ENCODE measurements at places on chromosomes 16 and 17. TPM values are rescaled to one million over a fixed set of nuclear protein-coding genes. Genes with fewer than 3 reads are reported as not detected.
A peak's percentile ranks its signal among the peaks of the same experiment; 100 is the strongest.

SEPTIN1 gene
- total RNA-seq = 233 TPM

NOTUM gene
- total RNA-seq = 1.4 TPM

KRT33B gene
- total RNA-seq = not detected

CES2 gene
- total RNA-seq = 33.3 TPM

FKBP10 gene
- 3.2 TPM for total RNA-seq

HOXB5 gene
- not detected for total RNA-seq

TBC1D3C gene
- 10.3 TPM for total RNA-seq

SCNN1G gene
- not detected for total RNA-seq

DNA sequence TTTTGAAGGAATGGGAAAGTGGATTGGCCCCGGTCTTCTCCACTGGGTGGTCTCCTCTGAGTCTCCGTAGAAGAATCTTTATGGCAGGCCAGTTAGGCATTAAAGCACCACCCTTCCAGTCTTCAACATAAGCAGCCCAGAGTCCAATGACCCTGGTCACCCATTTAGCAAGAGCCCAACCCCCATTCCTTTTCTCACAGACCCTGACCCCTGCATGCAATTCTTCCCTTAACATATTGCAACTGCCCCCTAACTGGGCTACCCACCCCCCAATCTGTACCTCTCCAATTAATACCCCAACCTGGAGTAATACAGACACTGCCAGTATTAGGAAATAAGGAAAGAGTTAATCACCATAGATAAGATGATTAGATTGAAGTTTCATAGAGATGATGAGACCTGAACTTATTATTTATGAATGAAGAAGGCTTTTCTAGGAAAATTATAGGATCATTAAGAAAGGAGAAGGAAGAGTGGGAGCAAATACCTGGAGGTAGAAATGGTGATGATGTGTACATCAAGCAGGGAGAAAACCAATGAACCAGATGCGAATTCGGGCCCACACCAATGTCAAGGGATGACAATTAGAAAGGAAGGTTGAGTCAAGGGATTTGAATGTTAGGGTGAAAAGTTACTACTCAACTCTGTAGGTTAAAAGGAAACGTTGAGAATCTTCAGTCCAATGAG, 2.4 kb downstream of the CCL2 start:
- no peak for DNase-seq
- no peaks in the 10 kb centered on the region for H3K36me3 ChIP-seq
- H3K27ac ChIP-seq = no peak overlapping the region
- peaks cover 5% of the 10 kb centered on the region for H3K4me1 ChIP-seq

DNA sequence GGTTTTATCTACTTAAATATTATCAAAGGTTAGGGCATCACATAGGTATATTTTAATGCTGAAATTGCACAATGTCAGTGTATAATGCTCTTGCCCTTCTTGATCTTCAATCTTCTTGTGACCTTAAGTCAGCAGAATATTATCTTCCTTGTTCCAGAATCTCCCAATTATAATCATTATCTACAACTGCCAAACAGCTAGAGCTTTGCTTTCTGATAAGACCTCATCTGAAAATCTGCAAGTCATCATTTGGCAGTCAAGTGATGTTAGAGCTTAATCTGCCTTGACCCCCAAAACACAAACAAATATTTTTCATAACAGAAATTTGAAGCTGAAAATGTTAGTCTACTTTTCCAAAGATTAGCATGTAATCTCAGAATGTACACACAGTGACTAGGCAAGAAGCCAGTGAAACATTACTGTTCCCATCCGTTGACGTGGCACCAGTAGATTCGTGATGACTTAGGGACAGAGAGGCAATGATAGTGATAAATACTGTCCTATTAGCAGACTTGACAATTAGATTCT, 19.8 kb downstream of the REXO5 start:
- no peak for DNase-seq
- H3K27me3 ChIP-seq = no peaks in the 10 kb centered on the region
- peaks cover 7% of the 10 kb centered on the region for H3K4me1 ChIP-seq
- H3K36me3 ChIP-seq = peaks cover 12% of the 10 kb centered on the region
- H3K4me3 ChIP-seq = no peak overlapping the region

- no peak overlapping the region for H3K27ac ChIP-seq
- peaks cover 28% of the 10 kb centered on the region for H3K27me3 ChIP-seq
- H3K36me3 ChIP-seq = peaks cover 11% of the 10 kb centered on the region
- DNase-seq = no peak
- H3K4me3 ChIP-seq = no peak overlapping the region
Observed at GRCh38 chr17:74201250-74201649, 2.2 kb upstream of the RPL38 start.

GRCh38 chr16:1808691-1809090, 15.2 kb upstream of the IGFALS start:
- DNase-seq = no peak
- no peaks in the 10 kb centered on the region for H3K27me3 ChIP-seq
- H3K36me3 ChIP-seq = peaks cover 1% of the 10 kb centered on the region
- H3K27ac ChIP-seq = no peak overlapping the region
- no peak overlapping the region for H3K4me3 ChIP-seq

GRCh38 chr17:5055543-5055942, 20.3 kb upstream of the SLC52A1 start:
- H3K27me3 ChIP-seq = no peaks in the 10 kb centered on the region
- no peaks in the 10 kb centered on the region for H3K4me1 ChIP-seq
- no peak overlapping the region for H3K4me3 ChIP-seq
- DNase-seq = no peak
- H3K36me3 ChIP-seq = no peaks in the 10 kb centered on the region

DNA sequence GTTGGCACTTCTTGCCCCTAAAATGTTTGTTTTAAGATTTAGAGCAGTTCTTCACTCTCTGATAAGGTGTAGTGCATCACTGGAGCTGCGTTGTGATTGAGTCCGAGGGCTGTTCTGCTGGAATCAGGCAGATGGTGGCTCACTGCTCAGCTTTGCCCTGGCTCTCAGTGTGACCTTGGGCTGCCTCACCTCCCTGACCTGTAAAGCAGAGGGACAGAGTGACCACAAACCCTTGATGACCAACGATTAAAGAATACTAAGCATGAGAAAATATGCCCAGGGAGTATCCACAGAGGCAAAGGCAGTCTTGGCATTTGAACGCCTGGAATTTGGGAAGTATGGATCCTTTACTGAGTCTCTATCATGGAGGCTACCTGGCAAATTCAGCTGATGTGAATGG, 18.1 kb downstream of the CMIP start:
- no peaks in the 10 kb centered on the region for H3K27me3 ChIP-seq
- DNase-seq = no peak
- H3K4me1 ChIP-seq = peaks cover 41% of the 10 kb centered on the region
- H3K4me3 ChIP-seq = no peak overlapping the region
- peaks cover 8% of the 10 kb centered on the region for H3K36me3 ChIP-seq

DNA sequence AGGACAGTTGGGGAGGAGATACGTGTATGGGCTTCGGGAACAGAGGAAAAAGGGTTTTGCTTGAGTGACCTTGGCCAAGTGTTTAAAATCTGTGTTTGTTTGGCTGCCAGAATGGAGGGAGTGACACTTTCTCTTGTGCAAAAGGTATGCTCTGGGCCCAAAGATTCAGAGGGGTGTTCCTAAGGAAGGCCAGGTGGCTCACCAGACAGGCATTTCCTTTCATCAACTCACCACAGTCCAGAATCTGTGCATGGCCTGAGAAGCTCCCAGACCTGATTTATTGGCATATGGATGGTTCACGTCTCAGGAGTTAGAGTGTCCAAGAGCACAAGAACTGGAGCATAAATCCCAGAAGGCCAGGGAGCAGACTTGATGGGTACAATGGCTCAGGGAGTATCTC, 53.4 kb upstream of the NLK start:
- peaks cover 30% of the 10 kb centered on the region for H3K27me3 ChIP-seq
- no peak for DNase-seq
- H3K36me3 ChIP-seq = no peaks in the 10 kb centered on the region
- no peak overlapping the region for H3K27ac ChIP-seq

- no peaks in the 10 kb centered on the region for H3K27me3 ChIP-seq
- peaks cover 2% of the 10 kb centered on the region for H3K36me3 ChIP-seq
- peaks cover 58% of the 10 kb centered on the region for H3K4me1 ChIP-seq
- peak overlapping the region; percentile 87 for H3K27ac ChIP-seq
Observed at GRCh38 chr17:7220593-7221277, 997 bp downstream of the ACADVL start.

- DNase-seq = no peak
- no peak overlapping the region for H3K27ac ChIP-seq
- no peaks in the 10 kb centered on the region for H3K36me3 ChIP-seq
- H3K27me3 ChIP-seq = no peaks in the 10 kb centered on the region
Observed at GRCh38 chr17:50505591-50506130, 2.6 kb upstream of the MYCBPAP start.

- H3K27ac ChIP-seq = no peak overlapping the region
- no peaks in the 10 kb centered on the region for H3K27me3 ChIP-seq
- peaks cover 17% of the 10 kb centered on the region for H3K4me1 ChIP-seq
- H3K4me3 ChIP-seq = peak overlapping the region; percentile 88
- no peaks in the 10 kb centered on the region for H3K36me3 ChIP-seq
Observed at GRCh38 chr16:648071-648780, 939 bp upstream of the WDR90 start.

- no peak for DNase-seq
Observed at GRCh38 chr16:7651803-7652570, 319.3 kb downstream of the RBFOX1 start.

GRCh38 chr17:15456972-15457722, 10.3 kb downstream of the CDRT4 start:
- no peaks in the 10 kb centered on the region for H3K27me3 ChIP-seq
- H3K36me3 ChIP-seq = peaks cover 7% of the 10 kb centered on the region
- no peak overlapping the region for H3K27ac ChIP-seq
- no peak for DNase-seq

DNA sequence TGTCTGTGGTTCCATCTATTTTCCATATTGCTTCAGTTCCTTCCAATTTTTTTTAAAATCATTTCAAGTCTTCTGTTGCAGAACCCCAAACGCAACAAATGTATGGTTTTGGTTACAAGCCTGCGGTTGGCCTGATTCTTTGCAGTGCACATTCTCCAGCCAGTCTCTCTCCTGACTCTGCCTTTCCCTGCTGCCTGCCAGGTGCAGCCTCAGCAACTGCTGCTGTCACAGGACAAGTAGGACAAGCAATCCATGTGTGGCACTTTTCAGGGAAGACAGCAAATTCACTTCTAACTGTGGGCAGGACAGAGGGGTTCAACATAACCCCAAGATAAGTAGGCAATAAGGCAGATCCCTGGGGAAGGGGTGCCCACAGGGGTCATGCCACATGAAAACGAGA, 24.2 kb downstream of the EMP2 start:
- H3K4me1 ChIP-seq = peaks cover 14% of the 10 kb centered on the region
- no peak for DNase-seq
- H3K27me3 ChIP-seq = peaks cover 15% of the 10 kb centered on the region
- no peaks in the 10 kb centered on the region for H3K36me3 ChIP-seq

- no peaks in the 10 kb centered on the region for H3K36me3 ChIP-seq
- H3K27me3 ChIP-seq = no peaks in the 10 kb centered on the region
- no peak for DNase-seq
- H3K4me1 ChIP-seq = no peaks in the 10 kb centered on the region
Observed at GRCh38 chr16:14372471-14372870, 257.6 kb downstream of the PARN start.

DNA sequence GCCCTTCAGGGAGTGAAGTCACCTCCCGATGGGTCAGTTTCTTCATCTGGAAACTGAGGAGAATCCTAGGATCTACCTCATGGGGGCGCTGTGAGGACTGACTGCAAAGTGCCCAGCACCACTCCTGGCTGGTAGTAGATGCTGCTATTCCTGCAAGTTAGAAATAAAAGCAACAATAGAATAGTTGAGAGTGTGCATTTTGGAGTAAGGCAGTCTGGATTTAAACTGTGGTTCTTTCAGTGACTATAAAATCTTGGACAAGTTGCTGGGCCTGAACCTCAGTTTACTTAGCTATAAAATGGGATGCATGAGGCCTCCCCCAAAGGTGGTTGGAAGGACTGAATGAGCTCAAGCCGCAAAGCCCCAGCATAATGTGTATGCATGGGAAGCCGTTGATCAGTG, 70.6 kb downstream of the CYB5B start:
- H3K27me3 ChIP-seq = no peaks in the 10 kb centered on the region
- H3K36me3 ChIP-seq = no peaks in the 10 kb centered on the region
- no peak overlapping the region for H3K4me3 ChIP-seq
- H3K27ac ChIP-seq = peak overlapping the region; percentile 85

DNA sequence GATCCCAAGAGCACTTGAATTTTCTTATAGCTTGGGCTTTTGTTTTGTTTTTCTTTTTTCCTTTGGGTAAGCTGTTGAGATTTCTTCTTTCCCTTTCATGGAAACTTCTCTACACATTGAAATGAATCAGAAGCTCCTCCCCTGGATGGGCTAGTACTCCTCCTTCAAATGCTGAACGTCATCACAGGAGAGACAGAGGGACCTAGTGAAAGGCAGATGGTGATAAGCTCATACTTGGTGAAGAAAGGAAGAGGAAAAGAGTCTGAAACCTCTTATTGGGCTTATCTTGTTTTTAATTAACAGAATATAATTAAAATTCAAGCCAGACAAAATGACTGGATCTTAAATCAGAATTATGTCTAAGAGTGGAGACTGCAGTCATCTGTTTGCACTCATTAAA, 147.3 kb downstream of the SNX11 start:
- H3K36me3 ChIP-seq = no peaks in the 10 kb centered on the region
- peaks cover 5% of the 10 kb centered on the region for H3K4me1 ChIP-seq
- no peaks in the 10 kb centered on the region for H3K27me3 ChIP-seq
- DNase-seq = no peak
- no peak overlapping the region for H3K27ac ChIP-seq

- H3K4me3 ChIP-seq = no peak overlapping the region
- peaks cover 4% of the 10 kb centered on the region for H3K36me3 ChIP-seq
- peaks cover 27% of the 10 kb centered on the region for H3K4me1 ChIP-seq
- peaks cover 24% of the 10 kb centered on the region for H3K27me3 ChIP-seq
- H3K27ac ChIP-seq = no peak overlapping the region
Observed at GRCh38 chr16:57626420-57627170, 1.8 kb upstream of the ADGRG1 start.

DNA sequence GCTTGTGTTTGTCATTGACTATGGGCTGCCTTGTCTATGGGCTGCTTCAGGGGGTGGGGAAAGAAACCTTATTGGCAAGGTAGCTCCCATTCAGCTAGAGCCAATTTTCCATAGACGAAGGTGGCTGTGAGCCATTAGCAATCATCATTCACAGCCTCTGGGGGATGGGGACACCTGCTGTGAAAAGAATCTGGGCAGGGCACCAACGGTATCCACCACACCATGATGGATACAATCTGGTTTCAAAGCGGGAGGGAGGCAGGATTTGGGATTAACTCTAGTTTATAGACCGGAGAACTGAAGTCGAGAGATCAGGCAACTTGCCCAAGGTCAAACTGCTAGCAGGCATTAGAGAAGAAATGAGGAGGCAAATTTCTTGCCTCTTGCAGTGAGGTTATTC, 182.3 kb downstream of the SHISA9 start:
- H3K27ac ChIP-seq = no peak overlapping the region
- no peaks in the 10 kb centered on the region for H3K27me3 ChIP-seq
- H3K4me1 ChIP-seq = no peaks in the 10 kb centered on the region

DNA sequence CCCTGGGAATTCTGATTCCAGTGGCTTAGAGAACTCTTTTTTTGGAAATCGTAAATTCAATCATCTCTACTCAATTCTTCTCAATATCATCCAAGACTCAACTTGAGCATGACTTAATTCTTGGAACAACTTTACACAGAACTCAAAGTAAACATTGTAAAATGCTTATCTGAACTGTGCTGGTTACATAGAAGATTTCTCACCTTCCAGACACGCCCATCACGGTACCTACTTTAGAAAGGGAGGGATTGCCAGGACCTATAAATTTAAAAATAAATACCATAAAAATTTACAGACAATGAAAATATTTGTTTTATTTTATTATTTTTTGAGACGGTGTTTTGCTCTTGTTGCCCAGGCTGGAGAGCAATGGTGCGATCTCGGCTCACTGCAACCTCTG, 26.5 kb downstream of the MAP1LC3B start:
- H3K27me3 ChIP-seq = no peaks in the 10 kb centered on the region
- H3K4me1 ChIP-seq = peaks cover 9% of the 10 kb centered on the region
- no peak overlapping the region for H3K27ac ChIP-seq
- H3K36me3 ChIP-seq = peaks cover 7% of the 10 kb centered on the region
- no peak overlapping the region for H3K4me3 ChIP-seq
